ENCODE measurements at places on chromosomes 7 and 10.

GRCh38 chr7:27096768-27097514, 1.1 kb upstream of the HOXA1 start:
- DNase-seq = no peak

- no peak for DNase-seq
Observed at GRCh38 chr10:128087884-128088709, 38.1 kb downstream of the MKI67 start.

- DNase-seq = no peak
Observed at GRCh38 chr10:2887391-2888070, 179.8 kb upstream of the PFKP start.

GRCh38 chr7:125661006-125661405, 731.4 kb upstream of the POT1 start:
- no peak for DNase-seq

DNA sequence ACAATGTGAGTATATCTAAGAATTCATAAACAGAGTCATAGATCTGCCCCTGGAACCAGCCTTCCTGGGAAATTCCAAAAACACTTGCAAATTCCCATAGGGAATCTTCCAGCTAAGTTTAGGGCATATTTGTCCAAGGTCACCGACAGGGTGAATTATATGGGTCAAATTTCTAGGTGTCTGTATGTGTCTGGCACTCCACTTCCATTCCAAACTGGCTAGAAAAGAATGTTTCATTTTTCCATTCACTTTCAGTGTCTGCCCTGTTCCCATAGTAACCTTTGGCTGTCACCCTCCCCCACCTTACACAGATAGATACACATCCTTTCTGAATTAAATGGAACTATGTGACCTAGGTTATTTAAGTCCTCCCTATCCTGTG, 230.9 kb downstream of the CREB5 start:
- DNase-seq = no peak

- no peak for DNase-seq
Observed at GRCh38 chr7:159098424-159098786, 46.3 kb downstream of the VIPR2 start.

- no peak for DNase-seq
Observed at GRCh38 chr10:8085251-8085650, 30.8 kb downstream of the GATA3 start.

DNA sequence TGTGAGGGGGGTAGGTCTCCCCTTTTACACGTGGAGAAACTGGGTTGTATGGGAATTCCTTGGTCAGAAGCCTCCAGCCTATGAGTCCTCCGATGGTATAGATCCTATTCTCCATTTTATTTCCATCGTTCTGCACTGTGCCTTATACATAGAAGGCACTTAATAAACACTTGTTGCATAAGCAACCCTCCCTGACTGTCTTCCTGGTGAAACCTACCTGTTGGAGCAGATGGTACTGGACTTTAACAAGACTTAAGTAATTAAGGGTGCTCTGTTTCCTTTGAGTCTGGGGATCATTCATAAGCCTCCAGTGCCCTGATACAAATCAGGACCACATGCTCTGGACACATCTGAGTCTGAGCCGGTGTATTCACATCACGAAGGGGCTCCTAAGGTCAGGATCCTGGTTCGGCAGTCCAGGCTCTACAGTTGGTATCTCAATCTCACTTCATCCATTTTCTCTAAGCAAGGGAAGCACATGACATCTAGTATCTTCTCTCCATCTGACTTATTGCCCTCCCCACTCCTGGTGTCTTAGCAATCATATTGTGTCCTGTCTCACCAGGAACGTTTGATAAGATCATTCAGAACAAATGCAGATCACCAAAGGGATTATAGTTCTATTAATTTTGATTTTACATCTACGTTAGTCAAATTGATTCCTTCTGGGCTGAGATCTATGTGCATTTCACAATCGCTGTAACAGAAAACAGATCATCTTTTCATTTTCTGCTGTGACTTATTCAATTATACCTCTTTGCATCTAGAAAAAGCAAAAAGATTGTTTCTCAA, 22.8 kb upstream of the EZH2 start:
- no peak for DNase-seq

- no peak for DNase-seq
Observed at GRCh38 chr7:143046426-143046851, 5.7 kb upstream of the OR6V1 start.

DNA sequence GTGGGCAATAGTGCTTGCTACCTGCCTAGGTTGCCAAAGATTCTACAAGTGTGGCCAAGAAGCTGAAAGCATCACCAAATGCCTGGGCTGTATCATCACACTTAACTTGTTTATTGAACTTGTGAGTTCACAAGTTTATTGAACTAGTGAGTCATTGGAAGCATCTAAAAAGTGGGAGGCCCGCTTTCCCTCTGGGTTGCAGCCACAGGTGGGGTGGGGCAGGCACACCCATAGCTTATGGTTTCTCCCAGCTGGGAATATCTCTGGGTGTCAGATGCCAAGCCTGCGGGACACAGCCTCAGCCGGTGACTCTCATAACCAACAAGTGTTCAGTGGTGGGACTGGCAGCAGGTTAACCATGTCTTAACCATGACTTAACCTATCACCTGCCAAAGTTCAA, 145.9 kb upstream of the FAM13C start:
- DNase-seq = no peak

- no peak for DNase-seq
Observed at GRCh38 chr7:154676422-154677073, 326.4 kb downstream of the PAXIP1 start.

DNA sequence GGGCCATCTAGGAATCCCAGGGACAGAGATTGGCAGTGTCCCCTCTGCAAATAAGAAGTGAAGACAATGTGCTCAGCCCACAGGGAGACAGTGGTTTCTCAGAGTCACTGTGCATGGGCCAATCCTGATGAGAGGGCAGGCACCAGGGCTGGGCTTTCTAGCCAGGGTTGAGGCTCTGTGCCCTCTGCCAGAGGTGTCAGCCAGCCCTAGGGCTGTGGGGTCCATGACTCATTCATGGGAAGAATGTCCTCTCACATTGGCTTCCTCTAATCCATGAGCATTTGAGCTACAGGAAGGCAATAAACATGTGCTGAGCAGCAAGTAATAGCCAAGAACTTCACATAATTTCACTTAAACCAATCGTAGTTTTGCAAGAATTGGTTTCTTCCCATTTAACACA, 482.0 kb upstream of the MGMT start:
- DNase-seq = no peak

GRCh38 chr7:151864081-151864480, 12.8 kb downstream of the PRKAG2 start:
- no peak for DNase-seq

- no peak for DNase-seq
Observed at GRCh38 chr10:104122225-104123107, 495 bp downstream of the SFR1 start.

DNA sequence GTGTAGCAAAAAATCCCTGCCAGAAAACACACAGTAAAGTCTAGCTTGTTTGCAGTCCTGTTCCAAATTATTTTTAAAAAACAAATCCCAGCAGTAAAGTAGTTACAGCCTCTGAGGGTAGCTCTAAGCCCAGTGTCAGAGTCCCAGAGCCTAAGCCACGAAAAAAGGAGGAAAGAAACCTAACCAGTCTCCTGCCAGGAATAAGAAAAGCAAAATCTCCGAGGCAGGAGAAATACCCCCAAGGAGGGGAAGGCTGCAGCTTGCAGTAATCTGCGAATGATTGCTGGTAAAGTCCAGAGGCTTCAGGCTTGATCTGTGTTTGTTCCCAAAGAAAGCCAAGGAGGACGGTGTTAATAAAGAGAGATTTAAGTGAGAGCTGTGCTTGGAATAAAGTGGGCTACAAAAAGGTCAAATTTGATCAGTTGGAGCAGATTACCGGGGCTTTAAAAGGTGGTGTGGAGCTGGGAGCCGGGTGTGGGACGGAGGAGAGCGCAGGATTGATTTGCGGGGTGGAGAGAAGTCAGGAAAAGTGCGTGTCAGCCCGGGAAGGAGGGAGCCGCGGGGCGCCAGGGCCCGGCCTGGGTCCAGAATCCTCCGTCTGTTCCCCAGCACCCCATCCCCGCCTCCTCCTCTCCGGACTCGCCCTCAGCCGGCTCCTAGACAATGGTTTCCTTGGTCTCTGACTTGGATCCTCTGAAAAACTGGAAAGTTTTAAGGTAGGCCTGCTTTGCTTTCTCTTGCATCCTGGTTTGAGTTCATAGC, 219.4 kb upstream of the CELF2 start:
- no peak for DNase-seq

- DNase-seq = no peak
Observed at GRCh38 chr7:156776527-156776926, 116.5 kb downstream of the LMBR1 start.

GRCh38 chr7:918118-918425, 36.4 kb downstream of the ADAP1 start:
- no peak for DNase-seq

- no peak for DNase-seq
Observed at GRCh38 chr10:104328646-104328895, 9.7 kb downstream of the ITPRIP start.

DNA sequence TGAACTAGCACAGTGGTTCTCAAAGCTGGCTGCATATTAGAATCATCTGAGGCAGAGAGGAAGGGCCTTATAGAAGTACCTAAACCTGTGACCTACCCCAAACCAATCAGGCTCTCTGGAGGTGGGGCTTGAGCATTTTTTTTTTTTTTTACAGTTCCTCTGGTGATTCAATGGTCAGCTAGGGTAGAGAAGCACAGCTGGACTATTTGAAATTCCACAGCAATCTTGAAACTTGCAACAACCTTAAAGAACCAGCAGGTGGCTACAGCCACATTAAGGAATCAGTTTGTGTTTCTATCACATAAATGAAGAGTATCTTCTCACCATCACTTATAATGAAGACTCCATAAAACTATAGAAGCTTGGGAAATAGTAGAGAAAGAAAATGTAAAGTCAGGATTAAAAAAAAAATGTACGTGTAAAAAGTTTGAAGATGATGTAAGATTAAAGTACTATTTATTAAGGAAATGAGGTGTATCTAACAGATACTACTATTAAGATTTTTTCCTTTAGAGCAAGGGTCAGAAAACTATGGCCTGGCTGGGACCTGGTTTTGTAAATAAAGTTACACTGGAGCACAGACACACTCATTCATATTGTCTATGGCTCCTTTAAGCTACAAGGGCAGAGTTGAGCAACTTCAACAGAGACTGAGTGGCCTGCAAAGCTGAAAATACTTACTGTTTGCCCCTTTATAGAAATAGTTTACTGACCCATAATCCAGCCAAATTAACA, 3.8 kb downstream of the RTKN2 start:
- DNase-seq = peak; percentile 30

DNA sequence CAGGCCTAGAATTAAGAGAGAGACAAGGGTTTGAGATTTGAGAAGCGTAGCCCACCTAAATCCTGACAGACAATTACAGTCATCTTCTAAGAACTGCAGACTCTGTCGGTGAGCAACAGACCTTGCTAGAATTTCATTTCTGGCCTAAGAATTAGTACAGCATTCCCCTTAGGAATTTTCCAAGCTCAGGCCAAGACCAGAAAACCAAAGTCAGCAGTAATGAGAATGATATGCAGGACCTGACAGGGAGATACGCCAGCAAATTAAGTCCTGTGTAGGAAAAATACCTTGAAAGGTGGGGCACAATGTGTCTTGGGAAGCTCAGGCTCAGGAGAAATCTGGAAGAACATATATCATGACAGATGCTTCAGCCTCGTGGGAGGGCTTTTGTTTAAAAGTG, 52.7 kb upstream of the HERPUD2 start:
- DNase-seq = no peak

- peak; percentile 13 for DNase-seq
Observed at GRCh38 chr10:7756360-7756992, 31.3 kb downstream of the KIN start.

DNA sequence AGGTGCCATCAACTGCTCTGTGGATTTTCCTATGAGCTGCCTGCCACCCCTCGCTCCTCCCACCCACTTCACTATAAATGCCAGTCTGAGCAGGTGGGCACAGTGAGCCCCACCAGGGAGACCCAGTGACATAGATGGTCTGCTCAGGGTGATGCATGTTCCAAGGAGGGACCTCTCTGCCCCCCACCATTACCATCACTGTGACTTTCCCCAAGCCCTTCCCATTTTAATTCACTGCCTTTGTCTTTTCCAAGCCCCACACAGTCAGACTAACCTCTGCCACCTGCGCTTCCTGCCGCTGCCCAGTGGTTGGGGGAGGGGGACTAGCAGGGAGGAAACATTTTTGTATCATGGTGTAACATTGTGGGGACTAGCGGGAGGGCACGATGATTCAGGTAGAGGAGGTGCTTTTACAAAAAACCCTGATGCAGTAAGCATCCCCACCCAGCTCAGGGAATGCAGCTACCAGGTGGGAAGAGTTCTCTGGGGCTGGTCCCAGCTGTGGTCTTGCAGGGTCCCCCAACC, 24.6 kb downstream of the PRSS2 start:
- peak; percentile 68 for DNase-seq

- DNase-seq = no peak
Observed at GRCh38 chr7:255721-256361, 34.1 kb upstream of the FOXL3 start.

- no peak for DNase-seq
Observed at GRCh38 chr10:21505711-21506278, 19.7 kb downstream of the SKIDA1 start.

DNA sequence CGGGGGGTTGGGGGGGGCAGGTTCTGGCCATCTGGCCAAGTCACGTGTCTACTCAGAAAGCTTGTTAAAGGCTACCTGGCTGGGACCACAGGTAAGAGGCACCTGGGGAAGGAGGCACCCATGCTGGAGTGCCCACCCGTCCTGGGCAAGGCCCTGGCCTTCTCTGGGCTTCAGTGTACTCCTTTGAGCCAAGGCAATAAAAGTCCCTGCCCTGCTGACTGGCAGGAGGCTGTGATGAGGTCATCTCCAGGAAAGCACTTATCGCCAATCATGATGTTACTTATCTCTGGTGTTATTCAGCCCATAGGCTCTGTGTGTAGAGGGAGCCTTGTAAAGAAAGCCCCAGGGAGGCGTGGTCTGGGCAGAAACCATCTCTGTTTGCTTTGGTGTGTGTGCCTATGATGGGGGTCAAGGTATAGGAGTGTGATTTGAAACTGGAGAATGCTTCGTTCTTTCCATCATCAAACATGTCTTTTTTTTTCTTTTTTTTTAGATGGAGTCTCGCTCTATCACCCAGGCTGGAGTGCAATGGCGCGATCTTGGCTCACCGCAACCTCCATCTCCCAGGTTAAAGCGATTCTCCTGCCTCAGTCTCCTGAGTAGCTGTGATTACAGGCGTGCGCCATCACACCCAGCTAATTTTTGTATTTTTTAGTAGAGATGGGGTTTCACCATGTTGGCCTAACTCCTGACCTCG, 2.5 kb upstream of the CLDN4 start:
- peak; percentile 21 for DNase-seq

GRCh38 chr10:127997937-127998336, 91.0 kb downstream of the PTPRE start:
- no peak for DNase-seq
